SK-N-MC (cell line): ENCODE measurements at places on chromosomes 7 and 10.

- DNase-seq = no peak
These were observed 8.0 kb downstream of the COA1 start for GRCh38 chr7:43721193-43721806.

GRCh38 chr10:59366290-59366689 lies 3.9 kb upstream of the FAM13C start:
- no peak for DNase-seq

- DNase-seq = no peak
These were observed at the start of gene SPOCK2 for GRCh38 chr10:72087969-72088888. Gene SPOCK2, minus strand, starts transcription at chr10:72088551. Its CDS starts 223 bp downstream, at chr10:72088328.

DNA sequence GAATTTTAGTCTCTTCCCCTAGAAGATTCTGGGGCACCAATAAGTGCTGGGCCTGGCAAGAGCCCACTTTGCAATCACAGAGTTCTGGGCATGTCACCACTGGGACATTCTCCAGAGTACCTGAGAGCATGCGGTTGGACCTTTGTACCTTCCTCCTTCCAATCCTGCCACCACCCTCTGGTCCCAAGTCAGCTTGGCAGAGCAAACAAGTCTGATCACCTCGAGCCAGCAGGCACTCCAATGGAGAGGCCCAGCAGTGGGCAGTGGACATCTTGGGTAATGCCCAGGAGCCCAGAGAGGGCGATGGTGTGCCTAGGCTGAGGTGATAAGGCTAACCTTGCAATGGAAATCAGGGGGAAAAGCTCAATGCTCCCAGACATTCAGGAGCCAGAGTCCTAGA lies 43.4 kb downstream of the SH3PXD2A start:
- DNase-seq = no peak

DNA sequence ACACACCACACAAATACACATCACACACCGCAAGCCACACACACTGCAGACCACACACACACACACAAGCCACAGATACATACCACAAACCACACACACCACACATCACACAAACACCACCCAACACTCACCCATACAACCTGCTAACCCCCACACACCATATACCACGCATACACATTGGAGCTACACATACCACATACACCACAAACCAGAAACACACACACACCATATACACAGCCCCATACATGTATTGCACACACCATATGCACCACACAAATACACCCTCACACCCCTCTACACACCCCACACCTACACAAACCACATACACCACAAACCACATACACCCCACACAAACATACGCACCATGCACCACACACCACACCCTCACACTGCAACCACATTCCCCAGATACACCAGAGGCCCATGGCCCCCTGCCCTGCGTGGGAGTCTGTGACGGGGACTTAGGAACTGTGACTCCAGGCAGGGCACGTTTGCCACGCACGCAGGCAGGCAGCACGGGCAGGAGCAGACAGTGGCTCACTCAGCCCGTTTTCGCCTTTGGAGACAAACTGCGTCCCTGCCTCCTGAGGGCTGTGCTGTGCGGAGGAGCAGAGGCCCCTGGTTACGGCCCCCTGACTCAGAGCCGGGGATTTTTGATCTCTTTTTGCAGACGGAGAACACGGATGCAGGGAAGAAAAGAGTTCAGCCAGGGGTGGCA lies 52.6 kb downstream of the TMEM209 start:
- no peak for DNase-seq
